ENCODE measurements at places on chromosomes 13 and 19. TPM values are rescaled to one million over a fixed set of nuclear protein-coding genes. Genes with fewer than 3 reads are reported as not detected.
A peak's percentile ranks its signal among the peaks of the same experiment; 100 is the strongest.

The LSM14A gene
- total RNA-seq, result 136 TPM

The PGLYRP1 gene
- total RNA-seq, result not detected

The MYBPC2 gene
- total RNA-seq, result 1.1 TPM

The NLRP5 gene
- total RNA-seq, result not detected

The ZNF571 gene
- total RNA-seq, result 5.0 TPM

The SYCN gene
- not detected for total RNA-seq

The KLK14 gene
- total RNA-seq, result 0.82 TPM

The APOE gene
- not detected for total RNA-seq

The BORA gene
- total RNA-seq, result 10.3 TPM

The S1PR5 gene
- not detected for total RNA-seq

DNA sequence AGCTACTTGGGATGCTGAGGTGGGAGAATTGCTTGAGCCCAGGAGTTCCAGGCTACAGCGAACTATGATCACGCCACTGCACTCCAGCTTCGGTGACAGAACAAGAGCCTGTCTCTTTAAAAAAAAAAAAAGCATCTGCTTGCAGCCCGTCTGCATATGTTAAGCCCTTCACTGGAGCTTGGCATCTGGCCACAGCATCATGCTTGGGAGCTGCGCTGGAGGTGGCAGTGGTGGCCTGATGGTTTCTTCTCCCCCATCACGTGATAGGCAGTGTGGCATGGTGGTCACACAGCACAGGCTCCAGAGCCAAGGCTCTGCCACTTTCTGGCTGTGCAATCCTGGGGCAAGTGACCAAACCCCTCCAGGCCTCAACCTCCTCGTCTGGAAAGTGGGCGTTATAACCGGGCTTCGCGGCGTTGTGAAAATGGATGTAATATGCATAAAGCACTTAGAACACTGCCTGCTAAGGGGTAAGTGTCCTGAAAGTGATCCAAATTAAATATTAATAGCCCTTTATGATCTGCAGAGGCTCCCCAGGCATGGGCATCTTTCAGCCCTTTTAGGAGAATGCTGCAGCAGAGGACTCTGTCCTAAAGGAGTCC lies 24.4 kb downstream of the MARK4 start:
- no peak for DNase-seq

DNA sequence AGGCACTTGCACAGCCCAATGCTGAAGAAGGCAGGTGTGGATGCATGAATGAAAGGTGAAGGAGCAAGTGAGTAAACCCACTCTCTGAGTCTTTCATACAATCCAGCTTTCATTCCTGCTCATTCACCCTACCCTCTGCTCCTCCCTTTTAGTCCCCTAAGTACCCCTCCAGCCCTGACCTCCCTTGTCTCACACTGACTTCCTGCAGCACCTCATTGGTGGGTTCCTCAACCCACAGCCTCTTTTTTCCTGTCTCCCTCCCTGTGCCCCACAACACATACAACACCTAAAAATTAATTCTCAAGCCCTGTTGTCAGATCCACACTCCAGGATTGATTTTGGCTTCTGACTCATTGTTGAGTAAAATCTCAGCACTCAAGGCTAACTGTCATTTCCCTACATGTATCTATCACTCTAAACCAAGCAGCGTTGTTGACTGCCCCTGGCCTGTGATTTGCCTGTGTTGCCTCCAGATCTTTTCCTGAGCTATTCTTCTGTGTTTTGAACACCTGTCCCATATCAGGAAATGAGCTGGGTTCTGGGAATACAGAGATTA lies 177.3 kb upstream of the SERP2 start:
- DNase-seq, result no peak

GRCh38 chr13:71771144-71771543 lies 95.9 kb downstream of the DACH1 start:
- no peak for DNase-seq

GRCh38 chr13:98535501-98536354 lies 41.2 kb downstream of the STK24 start:
- no peak for DNase-seq

DNA sequence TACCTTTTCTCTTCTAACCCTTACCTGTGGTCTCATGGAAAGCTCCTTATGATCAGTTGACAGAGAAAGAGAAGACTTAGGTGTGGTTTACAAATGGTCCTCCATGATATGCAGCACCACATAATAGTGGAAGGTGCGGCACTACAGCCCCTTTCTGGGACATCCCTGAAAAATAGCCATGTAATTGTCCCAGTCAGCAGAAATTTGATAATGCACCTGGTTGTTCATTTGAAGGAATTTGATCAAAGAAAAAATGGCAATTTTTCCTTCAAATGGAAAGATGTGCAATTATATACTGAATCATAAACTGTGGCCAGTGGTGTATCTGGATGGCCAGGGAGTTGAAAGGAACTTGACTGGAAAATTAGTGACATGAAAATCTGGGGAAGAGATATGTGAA lies 293.6 kb upstream of the PCDH20 start:
- no peak for DNase-seq

DNA sequence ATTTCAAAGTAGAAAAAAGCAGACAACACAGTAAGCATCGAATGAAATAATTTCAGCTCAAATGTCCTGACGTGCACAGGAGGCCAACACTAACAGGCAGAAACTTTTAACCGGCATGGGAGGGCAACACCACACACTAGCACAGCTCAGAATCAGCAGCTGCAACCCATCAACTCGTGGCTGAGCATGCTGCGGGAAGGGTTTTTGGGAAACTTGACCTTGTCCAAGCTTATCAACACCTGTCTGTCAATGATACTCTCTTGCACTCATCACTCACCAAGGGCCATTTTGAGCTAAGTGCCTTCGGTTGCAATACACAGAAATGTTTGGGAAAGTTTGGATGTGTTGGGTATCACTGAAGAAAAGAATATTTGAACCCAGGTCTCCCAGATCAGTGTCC lies 483.7 kb downstream of the TSHZ3 start:
- DNase-seq, result no peak

DNA sequence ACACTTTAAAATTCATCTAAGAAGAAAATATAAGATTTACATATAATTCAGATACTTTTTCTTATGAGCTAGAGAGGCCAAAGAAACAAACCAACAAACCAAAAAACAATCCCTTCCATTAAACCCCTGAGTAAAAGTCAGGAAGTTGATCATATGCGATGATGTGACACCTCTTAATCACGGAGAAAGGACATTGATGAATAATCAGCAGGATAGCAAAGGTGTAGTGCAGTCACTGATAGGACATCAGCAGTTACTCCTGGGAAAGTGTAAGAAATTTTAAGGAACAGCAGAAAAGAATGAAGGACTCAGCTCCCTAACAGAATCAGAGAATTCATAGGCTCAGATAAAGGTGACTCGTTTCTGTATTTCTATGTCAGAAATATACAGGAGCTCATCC lies 202.4 kb upstream of the EDNRB start:
- DNase-seq, result no peak

DNA sequence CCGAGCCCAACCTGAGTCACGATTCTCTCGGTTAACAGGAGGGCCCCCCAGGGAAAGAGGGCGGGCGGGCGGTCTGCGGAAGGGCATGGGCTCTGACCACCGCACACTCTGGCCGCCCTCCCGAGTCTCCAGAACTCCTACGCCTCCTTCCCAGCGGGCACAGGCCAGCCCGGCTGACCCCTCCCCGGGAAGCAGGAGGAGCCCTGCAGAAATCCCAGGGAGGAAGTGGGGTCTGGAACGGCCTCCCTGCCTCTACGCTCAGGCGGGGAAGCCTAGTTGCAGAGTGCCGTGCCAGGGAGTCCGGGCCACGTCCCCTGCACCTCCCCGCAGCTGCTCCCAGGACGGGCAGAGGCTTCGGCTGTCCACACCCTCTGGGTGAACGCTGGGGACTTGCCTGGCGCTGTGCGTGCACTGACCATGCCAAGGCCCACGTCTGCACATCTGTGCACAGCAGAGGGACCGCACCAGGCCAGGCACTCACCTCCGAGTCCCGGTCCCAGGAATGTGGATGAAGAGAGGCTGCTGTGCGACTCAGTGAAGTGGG lies 20.8 kb downstream of the TCF3 start:
- DNase-seq, result no peak

DNA sequence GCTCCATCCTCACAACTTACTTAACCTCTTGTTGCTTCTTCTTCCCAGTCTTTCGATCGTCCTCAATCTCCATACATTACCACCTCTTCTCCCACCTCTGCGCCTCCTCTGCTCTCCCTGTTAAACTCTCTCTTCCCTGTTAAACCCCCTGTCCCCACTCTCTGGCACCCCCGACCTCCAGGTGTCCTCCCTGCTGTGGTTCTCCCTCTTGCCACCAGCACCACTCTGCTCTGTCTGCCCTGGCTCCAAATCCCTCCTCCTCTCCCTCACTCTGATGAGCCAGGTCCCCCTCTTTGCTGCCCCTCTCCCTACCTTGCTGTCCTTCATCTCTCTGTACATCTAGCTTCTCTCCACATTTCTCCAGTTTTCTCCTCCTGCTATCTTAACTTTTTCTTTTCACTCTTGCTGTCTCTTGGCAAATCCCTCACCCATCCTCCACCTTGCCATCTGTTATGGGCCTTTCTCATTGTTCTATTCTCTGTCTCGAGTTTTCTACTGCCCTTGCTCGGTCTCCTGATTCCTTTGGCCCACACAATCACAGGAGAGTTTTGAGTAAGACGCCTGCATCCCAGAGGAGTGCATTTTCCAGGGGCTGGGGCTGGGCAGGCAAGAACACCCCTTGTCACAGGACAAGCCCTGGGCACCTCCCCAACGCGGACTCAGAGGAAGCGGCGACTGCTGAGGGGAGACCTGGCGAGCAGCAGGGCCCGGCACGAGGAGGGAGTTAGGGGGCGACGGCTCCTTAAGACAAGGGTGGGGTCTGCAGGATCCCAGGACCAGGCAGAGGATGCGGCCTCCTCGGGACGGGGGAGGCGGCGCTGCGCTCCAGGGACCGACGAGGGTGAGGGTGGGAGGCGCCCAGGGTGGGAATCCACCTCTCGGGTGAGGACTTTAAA lies 21.4 kb upstream of the ERVV-1 start:
- DNase-seq, result no peak

GRCh38 chr19:38319421-38320258 lies at the start of gene KCNK6:
TSS of gene KCNK6 (plus strand) at chr19:38319845. CDS start at chr19:38319951, 106 bp downstream.
- DNase-seq, result peak; percentile 48

GRCh38 chr13:107079423-107080049 lies 511.6 kb upstream of the ARGLU1 start:
- DNase-seq, result no peak

DNA sequence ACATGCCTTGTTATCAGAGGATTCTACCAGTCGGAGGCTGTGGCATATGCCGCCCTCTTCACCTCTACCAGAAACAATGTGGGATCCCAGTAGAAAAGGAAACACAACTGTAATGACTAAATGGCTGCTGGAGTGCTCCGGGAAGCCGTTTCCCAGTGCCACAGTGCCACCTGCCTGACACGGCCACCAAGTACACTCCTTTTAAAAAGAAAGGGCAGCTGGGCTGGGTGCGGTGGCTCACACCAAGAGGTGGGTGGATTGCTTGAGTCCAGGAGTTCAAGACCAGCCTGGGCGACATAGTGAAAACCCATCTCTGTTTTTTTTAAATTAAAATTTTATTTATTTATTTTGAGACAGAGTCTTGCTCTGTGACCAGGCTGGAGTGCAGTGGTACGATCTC lies 67.3 kb downstream of the TRPM4 start:
- DNase-seq, result no peak

DNA sequence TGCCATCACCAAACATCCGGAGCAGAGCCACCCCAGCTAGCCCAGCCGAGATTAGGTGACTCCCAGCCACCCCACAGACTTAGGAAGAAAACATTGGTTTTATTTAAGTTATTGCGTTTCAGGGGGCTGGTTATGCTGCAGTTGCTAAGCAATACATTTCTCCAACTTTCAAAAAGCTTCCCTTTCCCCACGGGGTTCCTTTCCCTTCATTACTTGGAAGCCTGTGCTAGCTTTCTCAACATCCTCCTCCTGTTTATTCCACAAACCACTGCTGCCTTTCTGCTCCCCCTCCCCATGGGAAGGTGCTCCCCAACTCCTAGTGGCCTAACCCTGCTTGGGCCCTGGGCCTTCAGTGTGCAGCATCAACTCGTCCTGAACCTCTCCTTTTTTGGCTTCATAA lies 52.6 kb downstream of the CDADC1 start:
- DNase-seq, result no peak

DNA sequence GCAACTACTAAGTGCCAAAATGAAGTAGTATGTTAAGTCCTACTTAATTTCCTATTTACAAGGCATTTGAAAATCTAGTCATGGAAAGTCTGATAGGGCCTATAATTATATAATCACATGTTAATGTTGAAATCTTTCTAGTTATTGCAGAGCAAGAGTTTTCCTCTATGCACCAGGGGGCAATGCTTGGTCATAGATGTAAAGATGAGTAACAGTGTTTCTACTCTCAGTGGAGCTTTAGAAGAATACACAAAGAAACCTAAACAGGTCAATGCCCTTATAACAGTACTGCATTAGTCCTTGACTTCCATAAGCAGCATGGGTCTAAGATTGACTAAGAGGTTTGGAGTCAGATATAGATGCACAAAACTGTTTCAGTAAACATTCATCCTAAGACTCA lies 218.7 kb downstream of the KCTD12 start:
- DNase-seq, result no peak

DNA sequence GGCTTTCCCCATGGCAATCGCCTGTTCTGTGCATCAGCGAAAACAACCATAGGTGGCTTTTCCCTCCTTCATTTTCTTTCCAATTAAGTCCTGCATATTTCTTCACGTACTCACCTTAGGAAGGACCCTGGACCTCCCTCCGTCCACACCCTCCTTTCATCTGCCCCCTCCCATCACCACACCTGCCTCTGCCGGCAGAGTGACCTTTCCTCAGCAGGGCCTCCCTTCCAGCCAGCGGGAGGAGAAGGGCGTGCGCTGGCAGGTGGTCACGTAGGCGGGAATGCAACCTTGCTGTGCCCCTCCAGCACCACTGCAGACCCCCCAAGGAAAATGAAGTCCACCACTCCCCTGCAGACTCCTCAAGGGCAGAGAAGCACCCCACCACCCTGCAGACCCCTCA lies 61.1 kb downstream of the GSX1 start:
- DNase-seq, result no peak

- no peak for DNase-seq
Observed at GRCh38 chr13:35995136-35995535, 136.0 kb downstream of the DCLK1 start.

GRCh38 chr19:42131149-42132029 lies 857 bp downstream of the POU2F2 start:
- no peak for DNase-seq

DNA sequence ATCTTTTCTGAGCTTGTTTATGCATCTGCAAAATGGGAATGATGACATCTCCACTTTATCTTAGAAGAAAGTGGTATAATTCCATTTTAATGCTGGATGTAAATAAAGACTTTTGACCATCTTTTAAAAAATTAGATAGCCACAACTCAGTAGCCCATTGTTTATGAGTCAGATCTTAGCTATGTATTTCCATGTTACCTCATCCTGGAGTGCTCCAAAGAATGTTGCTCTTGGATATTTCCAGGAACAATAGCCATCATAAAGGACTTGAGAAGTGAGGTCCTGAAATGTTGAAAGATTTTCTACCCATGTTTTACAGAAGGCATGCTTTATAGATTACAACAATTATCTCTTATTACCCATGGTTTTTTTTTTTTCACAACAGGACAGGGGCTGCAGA lies 229.3 kb upstream of the EDNRB start:
- DNase-seq, result no peak

GRCh38 chr19:41641879-41642485 lies 15.1 kb upstream of the CEACAM4 start:
- DNase-seq, result no peak

Data from activated B cell treated with CpG ODN at 0.5 μM for 24 hours (primary cell).